Cerebellar nuclear complex (tissue), 1 donor: ENCODE measurements at places on chromosomes 1 and 21.

- no peak for DNase-seq
These were observed 782 bp upstream of the SDE2 start for GRCh38 chr1:225999912-226000337.

DNA sequence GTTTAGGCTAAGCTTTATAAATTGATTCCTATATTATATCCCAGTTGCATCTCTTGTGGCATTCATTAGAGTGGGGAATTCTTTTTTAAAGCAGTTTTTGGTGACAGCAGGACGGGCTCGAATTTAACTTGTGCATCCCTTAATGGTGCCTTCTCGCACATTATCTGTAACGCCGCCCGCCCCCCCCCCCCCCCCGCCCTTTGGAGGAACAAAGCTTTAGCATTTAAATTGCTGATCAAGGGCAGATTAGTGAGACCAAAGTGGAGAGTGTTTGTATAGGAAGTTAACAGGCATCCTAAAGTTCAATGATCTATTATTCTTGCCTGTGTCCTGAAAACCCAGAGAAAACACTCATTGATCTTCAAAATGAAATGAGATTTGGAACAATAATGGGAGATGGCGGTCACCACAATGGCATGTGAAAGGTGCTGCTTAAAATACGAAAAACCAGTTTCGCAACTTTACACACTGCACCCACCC, 2.2 kb downstream of the LMO4 start:
- no peak for DNase-seq

GRCh38 chr1:185585770-185586169, 148.4 kb upstream of the HMCN1 start:
- no peak for DNase-seq

GRCh38 chr1:237542525-237543418, 347.9 kb downstream of the ZP4 start:
- DNase-seq: no peak

DNA sequence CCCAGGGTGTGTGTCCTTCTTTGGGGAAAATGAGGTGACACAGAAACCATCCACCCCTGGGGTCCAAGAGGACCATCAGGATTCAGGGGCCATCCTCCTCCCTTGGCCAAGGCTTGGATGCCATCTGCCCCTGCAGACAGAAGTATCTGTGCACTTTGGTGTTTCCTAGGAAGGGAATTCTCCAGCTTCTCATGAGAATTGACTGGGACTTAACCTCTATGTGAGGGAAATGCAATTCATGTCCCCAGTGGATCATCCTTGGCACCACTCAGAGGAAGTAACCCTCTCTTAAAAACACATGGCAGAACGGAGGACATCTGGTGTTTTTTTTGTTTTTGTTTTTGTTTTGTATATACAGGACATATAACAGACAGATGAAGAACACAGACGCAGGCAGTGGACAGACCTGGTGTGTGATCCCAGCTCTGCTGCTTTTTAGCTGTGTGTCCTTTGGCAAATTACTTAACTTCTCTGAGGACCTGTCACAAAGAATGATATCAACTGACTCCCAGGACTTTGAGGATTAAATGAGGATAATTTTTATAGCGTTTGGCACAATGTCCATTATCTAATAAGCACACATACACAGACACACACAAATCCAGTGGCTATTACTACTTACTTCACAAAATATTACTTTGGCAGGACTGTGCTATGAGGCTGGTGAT, 3.8 kb downstream of the TNN start:
- DNase-seq: no peak

GRCh38 chr1:215584389-215584788, 17.3 kb downstream of the KCTD3 start:
- no peak for DNase-seq

DNA sequence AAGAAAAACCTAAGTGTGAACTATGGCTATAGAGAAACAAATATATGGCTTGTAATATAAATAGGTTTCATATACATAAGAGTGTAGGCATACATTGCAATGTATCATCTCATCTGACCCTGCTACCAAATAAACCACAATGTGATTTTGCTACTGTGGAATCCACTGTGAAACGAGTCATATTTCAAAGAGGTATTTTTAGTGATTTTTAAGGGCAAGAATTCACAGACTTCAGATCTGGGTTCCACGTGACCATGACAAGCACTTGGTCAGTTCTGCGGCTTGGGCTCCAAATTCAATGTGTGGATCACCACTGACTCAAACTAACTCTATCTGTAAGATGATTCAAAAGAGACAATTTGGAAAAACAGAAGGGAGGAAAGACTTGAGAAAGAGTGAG, 147.0 kb upstream of the ERG start:
- no peak for DNase-seq

- no peak for DNase-seq
These were observed 27.3 kb upstream of the EVA1B start for GRCh38 chr1:36350659-36351226.

DNA sequence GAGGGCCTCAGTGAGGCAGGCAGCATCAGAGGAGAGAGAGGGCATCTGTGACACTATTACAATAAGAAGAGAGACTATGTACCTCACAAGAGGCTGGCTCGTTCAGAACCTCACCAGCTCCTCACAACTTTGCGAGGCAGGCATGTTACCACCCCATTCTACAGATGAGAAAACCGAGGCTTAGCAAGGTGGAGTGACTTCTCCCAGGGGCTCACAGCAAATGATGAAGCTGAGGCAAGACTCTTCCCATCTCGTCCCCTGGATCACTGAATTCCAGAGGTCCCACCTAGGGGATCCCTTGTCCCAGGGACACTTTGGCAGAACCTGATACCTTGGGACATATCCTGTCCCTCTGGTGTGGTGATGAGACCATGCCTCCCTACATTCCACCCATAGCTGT, 64.4 kb downstream of the DISP3 start:
- no peak for DNase-seq

- DNase-seq: no peak
These were observed 690.5 kb downstream of the BRINP3 start for GRCh38 chr1:189787201-189787600.

DNA sequence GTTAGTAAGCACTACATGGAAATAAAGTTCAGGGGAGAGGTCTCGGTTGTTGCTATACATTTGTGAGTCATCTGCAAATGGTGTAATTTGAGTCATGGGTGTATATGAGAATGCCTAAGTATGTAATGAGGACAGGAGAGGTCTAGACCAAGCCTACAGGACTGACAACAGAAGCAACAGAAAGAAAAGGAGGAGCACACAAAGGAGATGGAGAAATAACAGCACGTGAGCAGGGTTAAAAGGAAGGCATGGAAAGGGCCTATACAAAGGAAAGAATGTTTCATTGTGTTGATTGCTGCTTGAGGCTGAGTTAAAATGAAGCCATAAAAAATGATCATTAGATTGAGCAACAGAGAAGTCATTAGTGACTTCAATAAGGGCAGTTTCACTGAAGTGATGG, 28.0 kb upstream of the PRKAA2 start:
- DNase-seq: no peak

GRCh38 chr21:33684923-33685560, 42.7 kb downstream of the ITSN1 start:
- DNase-seq: no peak

GRCh38 chr1:172588296-172589291, 55.6 kb downstream of the SUCO start:
- DNase-seq: no peak

DNA sequence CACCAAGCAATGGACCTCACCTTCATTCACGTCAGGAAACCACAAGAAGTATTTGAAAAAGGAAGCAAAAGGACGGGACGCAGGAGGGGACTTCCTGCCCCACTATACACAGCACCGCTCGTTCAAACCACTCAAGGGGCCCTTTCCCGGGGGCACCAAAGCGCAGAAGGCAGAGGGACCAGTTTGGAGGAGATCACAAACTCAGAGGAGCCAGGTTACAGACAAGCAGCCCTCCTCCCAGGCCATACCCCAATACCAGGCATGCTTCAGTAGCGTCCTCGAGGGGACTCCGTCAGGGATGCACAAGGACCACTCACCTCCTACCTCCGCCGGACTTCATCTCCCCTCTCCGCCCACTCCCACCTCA, 685 bp downstream of the CRTC2 start:
- no peak for DNase-seq

GRCh38 chr1:212037900-212038299, 2.4 kb downstream of the DTL start:
- no peak for DNase-seq

DNA sequence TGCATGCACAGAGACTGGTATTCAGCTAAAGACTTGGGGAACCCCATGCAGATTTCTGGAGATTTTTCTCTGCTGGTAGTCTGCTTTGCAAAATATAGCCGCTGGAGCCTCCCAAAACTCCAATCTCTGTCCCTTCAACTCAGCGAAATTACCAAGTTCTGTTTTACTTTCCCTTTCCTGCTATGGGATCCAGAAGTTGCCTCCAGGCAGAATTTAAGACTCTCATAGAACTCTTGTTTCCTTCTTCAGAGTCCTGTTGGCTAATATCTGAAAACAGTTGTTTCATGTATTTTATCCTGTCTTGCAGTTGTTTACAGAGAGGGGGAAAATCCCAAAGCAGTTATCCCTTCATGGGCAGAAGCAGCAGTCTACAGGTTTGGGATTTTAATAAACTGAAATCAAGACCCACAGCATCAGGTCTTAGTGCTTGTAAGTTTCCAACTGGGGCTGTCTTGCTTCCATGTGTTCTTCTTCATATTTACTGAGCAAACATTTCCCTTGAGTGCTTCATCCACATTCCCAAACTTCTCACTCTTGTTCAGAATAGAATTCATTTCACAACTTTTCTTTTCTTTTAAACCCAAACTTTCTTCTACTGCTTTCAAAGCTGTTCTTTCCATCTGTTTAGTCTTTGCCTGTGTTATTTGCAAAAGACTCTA, 221.3 kb upstream of the DMRTA2 start:
- DNase-seq: no peak

GRCh38 chr1:11700601-11701467, 9.3 kb downstream of the DRAXIN start:
- DNase-seq: no peak

DNA sequence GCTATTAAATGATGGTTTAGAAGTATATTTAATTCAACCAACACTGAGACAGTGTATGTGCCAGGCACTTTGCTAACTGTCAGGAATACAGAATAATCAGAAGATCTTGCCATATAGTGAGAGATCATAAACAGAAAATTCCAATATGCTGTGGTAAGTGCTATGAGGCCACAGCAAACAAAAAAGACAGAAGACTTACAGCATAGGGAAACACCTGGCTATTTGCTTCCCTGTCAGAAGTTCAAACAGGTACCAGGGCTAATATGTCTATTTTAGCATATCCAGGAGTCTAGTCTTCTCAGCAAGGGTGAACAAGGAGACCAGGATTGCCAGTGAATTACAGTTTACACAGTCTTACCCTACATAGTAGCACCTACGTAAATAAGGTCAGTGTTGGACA, 30.4 kb downstream of the TRIT1 start:
- no peak for DNase-seq

DNA sequence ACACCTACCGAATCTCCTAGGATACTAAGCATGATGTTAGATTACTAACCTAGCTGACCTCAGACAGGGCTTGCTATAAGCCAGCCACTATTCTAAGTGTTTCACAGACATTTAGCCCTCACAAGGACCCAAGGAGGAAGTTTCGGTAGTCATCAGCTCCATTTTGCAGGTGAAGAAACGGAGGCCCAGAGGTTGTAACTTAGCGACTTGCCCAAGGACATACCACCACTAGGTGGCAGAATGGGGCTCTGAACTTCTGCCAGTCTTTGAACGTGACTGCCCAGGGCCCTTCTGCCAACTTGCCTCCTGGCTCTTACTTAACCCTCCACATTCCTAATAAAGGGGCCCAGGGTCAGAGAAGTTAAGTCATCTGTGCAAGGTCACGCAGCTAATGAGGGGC, 283.5 kb downstream of the C1orf94 start:
- DNase-seq: no peak

GRCh38 chr1:113887402-113888175, at the start of gene BCL2L15:
Gene BCL2L15 (minus strand): TSS chr1:113887581. CDS start chr1:113887375, 206 bp downstream.
- DNase-seq: no peak

GRCh38 chr1:167679714-167680113, 42.1 kb upstream of the MPZL1 start:
- no peak for DNase-seq

DNA sequence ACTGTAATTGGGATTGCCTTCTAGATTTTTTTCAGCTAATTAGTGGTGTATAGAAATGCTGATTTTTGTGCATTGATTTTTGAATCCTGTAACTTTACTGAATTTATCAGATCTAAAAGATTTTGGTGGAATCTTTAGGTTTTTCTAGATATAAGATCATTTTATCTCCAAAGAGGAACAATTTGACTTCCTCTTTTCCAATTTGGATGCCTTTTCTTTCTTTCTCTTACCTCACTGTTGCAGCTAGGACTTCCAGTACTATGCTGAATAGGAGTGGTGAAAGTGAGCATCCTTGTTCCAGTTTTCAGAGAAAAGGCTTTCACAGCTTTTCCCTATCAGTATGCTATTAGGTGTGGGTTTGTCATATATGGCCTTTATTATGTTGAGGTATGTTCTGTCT, 53.6 kb downstream of the TESK2 start:
- DNase-seq: no peak

DNA sequence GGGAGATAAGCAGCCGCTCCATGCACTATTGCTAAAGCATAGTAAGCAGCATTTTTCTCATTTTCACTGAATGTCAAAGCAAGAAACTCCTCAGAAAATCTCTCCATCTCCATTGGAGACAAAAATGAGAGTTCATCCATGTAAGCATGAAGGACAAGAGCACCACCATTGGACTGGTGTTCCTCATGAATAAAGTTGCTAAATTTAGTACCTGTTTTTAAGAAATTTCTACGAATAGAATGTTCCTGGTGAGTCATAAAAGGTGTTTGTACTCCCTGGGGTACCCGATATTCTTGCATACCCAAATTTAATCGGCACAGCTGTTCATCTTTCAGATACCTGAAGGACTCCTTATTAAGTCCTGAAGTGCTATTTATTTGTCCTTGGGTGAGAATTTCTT, 14.8 kb downstream of the RSBN1 start:
- DNase-seq: no peak

- no peak for DNase-seq
These were observed 75.8 kb downstream of the ARHGEF16 start for GRCh38 chr1:3530086-3530925.

DNA sequence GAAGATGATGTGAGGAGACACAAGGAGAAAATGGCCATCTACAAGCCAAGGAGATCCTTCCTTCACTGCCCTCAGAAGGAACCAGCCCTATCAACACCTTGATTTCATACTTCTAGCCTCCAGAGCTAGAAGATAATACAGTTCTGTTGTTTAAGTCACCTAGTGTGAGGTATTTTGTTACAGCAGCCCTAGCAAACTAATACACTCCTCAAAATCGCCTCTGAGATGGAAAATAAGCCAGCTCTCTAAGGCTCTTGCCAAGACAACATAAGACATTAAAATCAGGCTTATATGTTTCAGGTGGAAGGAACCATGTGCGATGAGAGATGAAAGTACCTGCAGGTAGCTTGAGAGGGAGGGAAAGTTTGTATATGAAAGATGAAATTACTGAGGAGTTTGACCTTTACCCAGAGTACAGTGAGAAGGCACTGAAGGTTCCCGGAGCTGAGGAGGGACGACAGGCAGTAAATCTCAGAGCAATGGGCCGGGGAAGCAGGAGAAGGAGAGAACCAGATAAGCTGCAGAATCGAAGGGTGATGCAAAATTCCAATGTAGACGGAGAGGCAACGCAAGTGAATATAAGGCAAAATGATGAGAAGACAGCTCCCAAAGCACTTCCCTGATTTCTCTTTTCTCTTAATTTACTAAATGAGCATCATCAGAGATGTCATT, 84.7 kb downstream of the HHIPL2 start:
- DNase-seq: no peak

- DNase-seq: no peak
These were observed 36.0 kb upstream of the COL6A2 start for GRCh38 chr21:46061950-46062349.
